Adrenal gland (tissue), 19 donors: ENCODE measurements at places on chromosomes 3 and 15.

GRCh38 chr3:11638495-11639358, 5.0 kb downstream of the VGLL4 start:
- no peak overlapping the region for H3K4me3 ChIP-seq
- H3K27me3 ChIP-seq: no peaks in the 10 kb centered on the region
- peaks cover 77% of the 10 kb centered on the region for H3K4me1 ChIP-seq
- peak overlapping the region; percentile 61 for H3K27ac ChIP-seq

- H3K27me3 ChIP-seq: no peaks in the 10 kb centered on the region
- H3K4me3 ChIP-seq: no peak overlapping the region
- no peaks in the 10 kb centered on the region for H3K36me3 ChIP-seq
- H3K27ac ChIP-seq: no peak overlapping the region
- no peaks in the 10 kb centered on the region for H3K4me1 ChIP-seq
These were observed 21.0 kb downstream of the XXYLT1 start for GRCh38 chr3:195249858-195250464.

GRCh38 chr3:157572559-157573270, 69.5 kb upstream of the VEPH1 start:
- peak; percentile 42 for DNase-seq
- H3K36me3 ChIP-seq: no peaks in the 10 kb centered on the region
- no peak overlapping the region for H3K4me3 ChIP-seq

DNA sequence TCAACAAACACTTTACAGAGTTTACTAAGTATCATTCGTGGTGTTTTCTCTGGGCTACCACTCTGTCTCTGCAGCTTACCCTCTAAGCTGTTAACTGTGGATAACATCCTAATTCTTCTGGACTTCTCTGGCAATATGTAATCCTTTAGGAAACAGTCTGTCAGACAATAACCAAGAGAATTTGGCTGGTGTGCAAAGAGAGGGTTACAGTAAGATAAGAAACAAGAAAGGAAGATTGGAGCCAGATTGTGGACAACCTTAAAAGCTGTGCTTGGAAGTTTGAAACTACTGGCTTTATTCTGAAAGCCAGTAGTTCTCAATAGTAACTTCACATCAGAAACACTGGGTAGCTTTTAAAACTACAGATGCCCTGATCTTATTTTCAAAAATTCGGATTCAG, 778 bp downstream of the ARL6 start:
- no peak for DNase-seq
- H3K36me3 ChIP-seq: no peaks in the 10 kb centered on the region
- no peak overlapping the region for H3K27ac ChIP-seq
- peaks cover 5% of the 10 kb centered on the region for H3K4me1 ChIP-seq

DNA sequence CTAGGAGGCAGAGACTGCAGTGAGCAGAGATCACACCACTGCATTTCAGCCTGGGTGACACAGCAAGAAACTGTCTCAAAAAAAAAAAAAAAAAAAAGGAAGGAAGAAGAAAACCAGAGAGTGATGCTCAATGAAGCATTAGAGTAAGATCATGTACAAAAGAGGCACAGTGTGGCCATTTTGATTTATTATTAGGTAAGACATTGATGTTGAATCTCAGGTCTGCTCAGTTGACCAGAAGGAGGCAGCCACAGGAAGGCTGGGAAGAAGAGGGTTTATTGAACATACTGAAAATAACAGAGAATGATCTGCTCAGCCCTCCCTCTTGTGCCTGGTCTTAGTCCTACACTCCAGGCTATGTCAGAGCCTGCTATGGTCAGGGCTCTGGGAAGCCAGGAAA, 15.6 kb downstream of the LRRK1 start:
- no peaks in the 10 kb centered on the region for H3K27me3 ChIP-seq
- no peaks in the 10 kb centered on the region for H3K36me3 ChIP-seq
- no peak for DNase-seq
- no peak overlapping the region for H3K4me3 ChIP-seq

DNA sequence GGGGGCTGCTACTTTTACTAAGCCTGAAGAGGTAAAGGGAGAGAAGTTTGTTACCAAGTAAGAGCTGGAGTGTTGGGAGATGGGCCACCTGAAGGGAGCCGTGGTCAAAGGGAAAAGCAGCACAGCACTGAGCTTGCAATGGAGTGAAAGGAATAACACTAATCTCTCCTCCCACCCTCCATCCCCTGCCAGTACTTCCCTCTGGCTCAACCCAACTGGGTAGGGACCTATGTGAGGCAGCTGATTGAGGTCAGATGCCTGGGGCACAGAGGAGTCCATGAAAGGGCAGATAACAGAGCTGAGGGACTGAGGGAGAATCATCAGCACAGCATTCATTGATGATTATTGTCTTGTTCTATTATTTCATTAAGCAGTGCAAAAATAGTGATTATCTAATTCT, 212.4 kb upstream of the TBC1D5 start:
- H3K4me1 ChIP-seq: no peaks in the 10 kb centered on the region
- no peaks in the 10 kb centered on the region for H3K36me3 ChIP-seq
- no peaks in the 10 kb centered on the region for H3K27me3 ChIP-seq
- no peak overlapping the region for H3K27ac ChIP-seq
- H3K4me3 ChIP-seq: no peak overlapping the region

DNA sequence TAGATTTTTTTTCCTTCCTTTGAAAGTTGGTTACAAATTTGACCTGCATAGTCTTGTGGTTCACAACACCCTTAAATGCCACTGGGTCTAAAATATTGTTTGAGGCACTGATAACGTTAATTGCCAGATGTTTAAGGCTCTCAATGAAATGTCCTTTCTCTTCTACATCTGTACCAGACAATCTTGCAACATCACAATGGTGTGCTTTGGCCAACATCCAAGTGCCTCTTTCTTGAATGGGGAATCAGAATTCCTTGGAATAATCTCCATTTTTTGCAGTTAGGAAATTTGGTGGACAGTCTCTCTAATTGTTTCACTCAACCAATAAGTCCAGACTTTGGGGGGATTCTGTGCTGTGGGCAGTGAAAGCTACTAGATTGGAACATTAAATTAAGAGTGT, 26.0 kb upstream of the PEX5L start:
- H3K36me3 ChIP-seq: no peaks in the 10 kb centered on the region
- no peaks in the 10 kb centered on the region for H3K27me3 ChIP-seq
- no peak overlapping the region for H3K27ac ChIP-seq
- DNase-seq: no peak

DNA sequence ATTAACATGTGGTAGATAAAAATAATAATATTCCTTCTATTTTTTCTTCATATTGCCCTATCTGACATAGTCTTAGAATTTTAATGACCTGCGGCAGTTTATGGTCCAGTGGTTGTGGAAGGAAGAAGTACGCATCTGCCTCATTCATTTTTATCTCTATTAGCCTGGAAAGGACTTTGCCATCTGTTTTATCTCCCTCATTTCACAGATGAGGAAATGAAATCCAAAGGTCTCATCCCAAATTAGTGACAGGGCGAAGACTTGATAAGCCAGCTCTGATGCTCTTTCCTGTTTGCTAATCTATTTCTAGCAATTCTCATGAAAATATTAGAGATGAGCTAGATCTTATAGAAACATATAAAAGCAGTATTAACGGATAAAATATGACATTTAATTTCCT, 113.3 kb downstream of the KLHL25 start:
- H3K4me1 ChIP-seq: no peaks in the 10 kb centered on the region
- H3K27ac ChIP-seq: no peak overlapping the region
- H3K36me3 ChIP-seq: peaks cover 38% of the 10 kb centered on the region
- H3K4me3 ChIP-seq: no peak overlapping the region

DNA sequence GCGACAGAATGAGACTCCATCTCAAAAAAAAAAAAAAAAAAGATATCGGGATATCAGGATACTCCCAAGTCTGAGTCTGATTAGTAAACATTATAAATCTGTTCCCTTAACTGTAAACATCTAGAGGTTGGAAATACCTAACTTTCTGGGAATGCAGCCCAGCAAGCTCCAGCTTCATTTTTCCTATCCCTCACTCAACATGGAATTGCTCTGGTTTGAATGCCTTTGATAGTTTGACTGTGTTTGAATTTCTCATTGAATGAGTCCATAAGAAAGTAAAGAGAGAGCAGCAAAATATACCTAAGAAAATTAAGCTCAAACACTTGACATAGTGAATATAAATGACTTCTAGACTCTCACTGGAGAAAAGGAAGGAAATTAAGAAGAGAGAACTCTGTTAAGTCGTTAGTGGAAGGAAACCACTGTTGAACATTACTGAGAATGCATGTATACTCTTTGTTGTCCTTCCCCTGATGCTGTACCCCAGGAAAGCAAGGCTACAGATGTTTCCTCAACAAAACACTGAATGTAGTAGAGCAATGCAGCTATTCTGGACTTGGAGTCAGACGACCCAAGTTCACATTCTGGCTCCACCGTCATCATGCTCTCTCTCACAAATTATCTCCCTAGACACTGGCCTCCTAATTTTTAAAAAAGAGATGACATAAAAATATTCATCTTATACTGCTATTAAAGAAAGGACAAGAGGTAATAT, 62.4 kb downstream of the CD200 start:
- H3K36me3 ChIP-seq: no peaks in the 10 kb centered on the region
- DNase-seq: no peak
- H3K27ac ChIP-seq: no peak overlapping the region
- no peak overlapping the region for H3K4me3 ChIP-seq
- no peaks in the 10 kb centered on the region for H3K4me1 ChIP-seq

- DNase-seq: no peak
- H3K36me3 ChIP-seq: no peaks in the 10 kb centered on the region
- no peak overlapping the region for H3K4me3 ChIP-seq
These were observed 63.5 kb downstream of the KAT2B start for GRCh38 chr3:20103731-20104130.

DNA sequence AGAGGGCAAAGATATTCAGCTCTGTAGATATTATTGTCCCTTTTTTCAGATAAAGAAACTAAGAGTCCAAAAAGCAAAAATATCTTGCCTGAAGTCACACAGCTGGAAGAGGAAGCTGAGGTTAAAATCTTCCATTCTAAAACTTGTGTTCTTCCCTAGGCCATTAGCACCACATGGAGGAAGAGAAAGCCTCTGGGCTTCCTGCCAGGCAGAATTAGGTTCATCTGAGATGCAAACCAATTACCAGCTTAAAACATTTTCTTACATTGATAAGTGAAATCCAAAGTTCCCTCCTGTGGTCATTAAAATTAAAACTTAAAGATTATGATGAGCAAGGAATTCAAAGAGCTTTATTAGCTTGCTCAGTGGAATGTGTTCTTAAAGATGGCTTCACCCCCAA, 235.3 kb upstream of the SETMAR start:
- H3K36me3 ChIP-seq: no peaks in the 10 kb centered on the region
- H3K4me1 ChIP-seq: no peaks in the 10 kb centered on the region
- no peak overlapping the region for H3K4me3 ChIP-seq
- DNase-seq: peak; percentile 6
- no peak overlapping the region for H3K27ac ChIP-seq

DNA sequence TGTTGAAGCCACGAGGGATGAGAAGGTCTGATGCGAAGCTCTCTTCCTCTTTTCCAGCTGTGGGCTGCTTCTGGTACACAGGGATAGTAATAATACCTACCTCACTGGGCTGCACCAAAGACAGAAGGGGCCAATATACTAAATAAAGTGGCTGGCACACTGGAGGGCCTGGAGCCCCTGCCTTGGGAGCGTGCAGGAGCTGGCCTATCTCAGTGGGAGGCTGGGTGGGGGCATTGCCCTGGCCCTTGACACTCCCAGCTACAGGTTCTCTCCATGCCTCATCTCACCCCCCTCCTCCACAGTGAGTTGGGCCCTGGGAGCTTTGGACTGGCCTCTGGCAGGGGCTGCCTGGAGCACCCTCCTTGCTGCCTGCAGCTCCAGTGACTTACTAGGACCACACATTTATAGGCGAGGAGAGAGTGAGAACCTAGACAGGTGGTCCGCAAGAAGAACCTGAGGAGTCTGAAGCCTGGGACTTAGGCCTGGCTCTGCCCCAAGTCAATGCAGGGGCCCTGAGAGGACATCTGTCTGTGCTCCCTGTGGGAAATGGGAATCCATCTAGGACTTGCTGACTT, 1.6 kb downstream of the NOX5 start:
- no peak for DNase-seq
- no peaks in the 10 kb centered on the region for H3K4me1 ChIP-seq
- no peaks in the 10 kb centered on the region for H3K36me3 ChIP-seq
- H3K27ac ChIP-seq: no peak overlapping the region

DNA sequence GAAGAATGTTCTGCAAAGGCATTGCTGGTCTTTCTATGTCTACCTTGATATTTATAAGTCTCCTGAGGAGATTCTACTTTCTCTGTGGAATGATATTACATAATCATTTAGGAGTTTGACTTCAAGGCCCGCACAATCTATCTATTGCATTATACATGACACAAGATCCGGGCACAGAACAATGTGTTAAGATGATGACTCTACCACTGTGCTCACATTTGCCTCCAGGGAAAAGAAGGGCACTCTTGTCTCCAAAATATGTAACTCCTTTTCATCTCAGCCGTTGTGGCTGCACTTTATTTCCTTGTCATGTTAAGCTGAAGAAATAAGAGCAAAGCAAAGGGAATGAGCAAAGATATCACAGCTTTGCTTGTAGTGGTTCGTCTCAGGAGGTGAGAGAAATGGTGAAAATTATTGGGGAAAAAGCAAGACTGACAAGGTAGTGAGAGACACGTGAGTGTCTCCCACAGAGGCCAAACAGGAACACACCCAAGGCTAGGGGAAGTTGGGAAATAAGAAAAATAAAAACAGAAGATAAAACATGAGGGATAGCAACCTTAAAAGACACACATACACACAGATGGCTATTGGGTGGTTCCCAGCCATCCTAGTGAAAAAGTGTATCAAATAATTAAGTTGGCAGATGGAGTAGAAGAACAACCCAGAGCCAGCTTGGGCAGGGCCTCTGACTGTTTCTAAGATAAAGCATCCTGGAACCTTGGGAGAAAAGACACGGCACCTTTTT, 184.3 kb downstream of the P3H2 start:
- no peaks in the 10 kb centered on the region for H3K36me3 ChIP-seq
- no peaks in the 10 kb centered on the region for H3K4me1 ChIP-seq

DNA sequence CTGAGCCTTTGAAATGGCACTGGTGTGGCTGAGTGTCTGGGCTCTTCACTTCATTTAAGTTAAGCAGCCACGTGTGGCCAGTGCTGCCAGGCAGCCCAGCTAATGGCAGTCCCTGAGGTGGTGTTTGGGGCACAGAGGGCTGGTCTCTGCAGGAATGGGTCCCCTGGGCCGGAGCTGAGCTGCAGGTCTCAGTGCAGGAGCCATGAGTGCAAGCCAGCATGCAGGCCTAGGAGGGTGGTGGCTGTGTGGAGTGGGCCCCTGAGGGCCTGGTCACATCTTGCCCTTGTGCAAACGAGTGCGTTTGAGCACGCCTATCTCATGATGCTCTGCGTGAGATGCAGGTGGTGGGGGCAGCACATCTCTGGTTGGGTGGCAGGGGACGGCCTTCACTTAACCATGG, 48.9 kb downstream of the PLXNA1 start:
- DNase-seq: no peak
- H3K27ac ChIP-seq: no peak overlapping the region
- peaks cover 52% of the 10 kb centered on the region for H3K36me3 ChIP-seq
- H3K4me1 ChIP-seq: peaks cover 11% of the 10 kb centered on the region
- H3K4me3 ChIP-seq: no peak overlapping the region

GRCh38 chr3:69422751-69423150, 36.9 kb upstream of the FRMD4B start:
- no peak overlapping the region for H3K4me3 ChIP-seq
- no peak overlapping the region for H3K27ac ChIP-seq
- no peak for DNase-seq
- no peaks in the 10 kb centered on the region for H3K4me1 ChIP-seq
- H3K27me3 ChIP-seq: no peaks in the 10 kb centered on the region
